Urinary bladder (tissue), 4 donors: ENCODE measurements at places on chromosomes 4 and X. TPM values are rescaled to one million over a fixed set of nuclear protein-coding genes. Genes with fewer than 3 reads are reported as not detected.

DNA sequence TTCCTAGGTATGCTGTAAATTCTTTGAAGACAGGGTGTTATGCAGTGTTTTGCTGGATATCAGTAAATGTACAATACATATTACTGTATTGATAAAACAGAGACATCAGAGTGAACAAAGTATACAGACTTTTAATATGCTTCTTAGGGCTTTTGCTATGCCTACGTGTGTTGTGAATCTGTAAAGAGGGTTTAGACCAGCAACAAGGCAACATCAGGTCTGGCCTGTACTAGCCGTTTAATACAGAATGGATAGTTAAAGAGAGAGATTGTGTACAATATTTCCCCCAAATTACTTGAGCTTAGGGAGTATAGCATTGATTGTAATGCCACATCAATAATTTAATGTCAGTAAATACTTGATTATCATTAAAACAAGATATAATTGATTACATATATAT lies 75.2 kb downstream of the PAQR3 start:
- no peak for DNase-seq

Gene C4orf51
- total RNA-seq = not detected

- no peak for DNase-seq
These were observed 1.9 kb upstream of the NKAP start for GRCh38 chrX:119945481-119945880.

Gene GABRG1
- 0.11 TPM for total RNA-seq
